ENCODE measurements at places on chromosomes 7 and 10.

GRCh38 chr7:79988653-79989052 lies 146.0 kb upstream of the GNAI1 start:
- no peak for DNase-seq

DNA sequence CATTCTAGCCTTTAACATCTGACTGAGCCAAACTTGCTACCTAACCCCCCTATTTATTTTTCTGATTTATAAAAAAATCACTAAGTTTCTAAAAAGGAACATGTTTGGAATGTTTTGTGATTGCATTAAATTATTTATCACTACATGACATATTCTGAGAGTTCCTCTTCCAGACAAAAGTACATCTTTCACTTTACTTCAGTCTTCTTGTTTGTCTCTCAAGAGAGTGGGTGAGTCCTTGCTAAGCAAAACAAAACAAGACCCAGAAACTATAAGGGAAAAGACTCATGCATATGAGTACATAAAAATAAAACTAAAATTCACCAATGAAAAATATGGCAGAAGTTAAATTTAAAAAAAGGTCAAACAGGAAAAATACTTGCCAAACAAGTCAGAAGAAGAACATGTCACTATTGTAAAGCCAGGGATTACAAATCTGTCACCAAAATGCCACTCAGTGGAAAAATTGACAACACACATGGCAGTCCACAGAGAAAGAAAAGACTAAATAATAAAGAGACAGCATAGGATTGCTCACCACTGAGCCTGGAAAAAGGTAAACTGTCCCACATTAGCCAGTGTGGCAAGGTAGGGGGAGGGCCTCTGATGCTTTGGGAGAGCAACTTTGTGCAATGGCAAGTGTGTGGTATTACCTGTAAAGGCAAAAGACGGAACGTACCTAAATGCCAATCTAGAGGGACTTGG lies 166.7 kb upstream of the ZNF32 start:
- no peak for DNase-seq

DNA sequence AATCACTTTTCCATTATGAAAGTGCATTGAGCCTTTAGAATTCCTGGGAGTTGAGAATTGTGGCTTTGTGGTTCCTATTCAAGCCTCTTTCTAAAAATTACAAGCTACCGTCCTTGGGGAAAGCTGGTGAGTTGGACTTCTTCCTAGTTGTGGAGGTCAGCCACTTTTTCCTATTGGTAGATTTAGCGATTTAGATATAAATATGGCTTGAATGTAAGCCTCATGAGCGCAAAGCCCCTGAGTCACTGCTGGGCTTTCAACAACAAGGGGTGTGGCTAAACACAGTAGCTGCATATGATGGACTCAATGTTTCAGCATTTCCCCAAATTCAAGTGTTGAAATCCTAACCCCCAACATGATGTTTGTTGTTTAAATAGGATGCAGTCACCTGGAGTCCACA lies 150.0 kb upstream of the IGFBP3 start:
- DNase-seq, result no peak

- no peak for DNase-seq
Observed at GRCh38 chr10:3976718-3977117, 191.7 kb upstream of the KLF6 start.

- no peak for DNase-seq
Observed at GRCh38 chr10:58177362-58177947, 90.2 kb downstream of the IPMK start.
